Pulmonary artery endothelial cell (primary cell): ENCODE measurements at places on chromosomes 5 and 9. TPM values are rescaled to one million over a fixed set of nuclear protein-coding genes. Genes with fewer than 3 reads are reported as not detected.

The ACTBL2 gene
- total RNA-seq, result not detected in 2 replicates

The PCDHGA10 gene
- total RNA-seq, result 3.1 and 4.0 TPM in 2 replicates

The PCDHGC5 gene
- total RNA-seq, result 0.33 and 0.53 TPM in 2 replicates

The SH3TC2 gene
- total RNA-seq, result 2.5 and 5.5 TPM in 2 replicates

The PARP8 gene
- total RNA-seq, result 0.13 and 0.28 TPM in 2 replicates

The IL3 gene
- total RNA-seq, result not detected in 2 replicates

The NUP155 gene
- 46.9 and 53.1 TPM in 2 replicates for total RNA-seq

The RANBP17 gene
- 6.9 and 12.3 TPM in 2 replicates for total RNA-seq

The GABRA1 gene
- total RNA-seq, result not detected in 2 replicates

- DNase-seq, result no peak
These were observed 46.6 kb downstream of the SPATA31D1 start for GRCh38 chr9:82034956-82035731.

DNA sequence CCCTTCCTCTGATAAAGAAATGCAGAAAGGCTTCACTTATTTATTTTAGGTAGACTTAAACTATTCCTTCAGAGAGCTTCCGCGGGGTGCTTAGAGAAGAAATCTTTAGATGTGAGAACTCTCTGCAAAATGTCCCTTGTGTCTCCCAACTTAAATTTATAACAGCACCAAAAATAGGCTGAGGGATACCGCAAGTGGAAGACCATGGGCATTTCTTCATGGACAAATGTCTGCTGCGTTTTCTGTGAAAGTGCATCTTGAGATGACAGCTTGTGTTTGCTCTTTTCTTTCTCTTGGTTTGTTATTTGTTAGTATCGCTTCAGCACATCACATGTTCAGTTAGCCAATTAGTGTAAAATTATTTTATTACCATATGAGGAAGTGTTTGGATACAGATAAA, 15.3 kb upstream of the GRIN3A start:
- DNase-seq, result no peak
